Fibroblast of skin of right quadriceps (primary cell): ENCODE measurements at places on chromosomes 4 and X.
A peak's percentile ranks its signal among the peaks of the same experiment; 100 is the strongest.

- DNase-seq: no peak
These were observed 167.0 kb upstream of the CPEB2 start for GRCh38 chr4:14835288-14835687.

GRCh38 chrX:51496501-51497291 is at the start of gene NUDT11:
Gene NUDT11, minus strand, starts transcription at chrX:51496592. Its CDS starts 148 bp downstream, at chrX:51496444.
- DNase-seq: peak; percentile 69

GRCh38 chr4:25075129-25075528 is 44.4 kb upstream of the LGI2 start:
- no peak for DNase-seq

GRCh38 chr4:124427095-124427767 is 285.3 kb downstream of the ANKRD50 start:
- no peak for DNase-seq

GRCh38 chrX:5397409-5397808 is 831.3 kb downstream of the NLGN4X start:
- no peak for DNase-seq

DNA sequence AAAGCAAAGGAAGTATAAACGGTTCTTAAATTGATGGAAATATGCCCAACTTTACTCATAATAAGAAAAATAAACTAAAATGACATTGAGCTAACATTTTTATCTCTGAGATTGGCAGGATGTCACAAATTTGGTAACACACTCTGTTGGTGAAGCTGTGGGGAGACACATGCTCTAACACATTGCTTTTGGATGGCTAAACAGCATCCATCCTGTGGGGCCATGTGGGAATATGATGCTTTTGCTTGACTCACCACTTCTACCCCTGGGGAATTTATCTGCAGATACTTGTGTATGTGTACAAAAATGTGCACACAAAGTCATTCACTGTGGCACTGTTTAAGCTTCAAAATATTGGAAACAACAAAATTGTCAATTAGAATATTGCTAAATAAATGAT is 100.2 kb downstream of the ANAPC4 start:
- peak; percentile 4 for DNase-seq
